Activated CD4-positive, CD25-positive, alpha-beta regulatory T cell treated with anti-CD3 and anti-CD28 coated beads, Interleukin-2, amount 50 U/mL, for 16 hours (primary cell): ENCODE measurements at places on chromosomes 5 and 9.

DNA sequence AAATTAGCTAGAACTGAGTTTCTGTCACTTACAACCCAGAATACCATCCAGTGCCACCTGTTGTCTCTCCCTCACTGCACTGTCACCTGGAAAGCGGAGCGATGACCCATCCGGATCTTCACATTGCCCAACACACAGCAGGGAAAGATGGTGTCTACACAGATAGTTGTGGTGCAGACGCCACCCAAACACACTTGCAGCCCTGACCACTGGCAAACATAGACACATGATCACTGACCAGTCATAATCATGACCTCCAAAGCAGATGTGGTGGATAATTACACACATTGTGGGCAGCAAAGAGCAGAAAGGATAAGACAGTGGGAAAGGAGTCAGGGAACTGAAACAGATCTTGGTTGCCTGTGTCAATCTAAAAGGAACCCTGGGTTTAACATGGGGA lies 64.7 kb downstream of the GABBR2 start:
- no peak for DNase-seq

DNA sequence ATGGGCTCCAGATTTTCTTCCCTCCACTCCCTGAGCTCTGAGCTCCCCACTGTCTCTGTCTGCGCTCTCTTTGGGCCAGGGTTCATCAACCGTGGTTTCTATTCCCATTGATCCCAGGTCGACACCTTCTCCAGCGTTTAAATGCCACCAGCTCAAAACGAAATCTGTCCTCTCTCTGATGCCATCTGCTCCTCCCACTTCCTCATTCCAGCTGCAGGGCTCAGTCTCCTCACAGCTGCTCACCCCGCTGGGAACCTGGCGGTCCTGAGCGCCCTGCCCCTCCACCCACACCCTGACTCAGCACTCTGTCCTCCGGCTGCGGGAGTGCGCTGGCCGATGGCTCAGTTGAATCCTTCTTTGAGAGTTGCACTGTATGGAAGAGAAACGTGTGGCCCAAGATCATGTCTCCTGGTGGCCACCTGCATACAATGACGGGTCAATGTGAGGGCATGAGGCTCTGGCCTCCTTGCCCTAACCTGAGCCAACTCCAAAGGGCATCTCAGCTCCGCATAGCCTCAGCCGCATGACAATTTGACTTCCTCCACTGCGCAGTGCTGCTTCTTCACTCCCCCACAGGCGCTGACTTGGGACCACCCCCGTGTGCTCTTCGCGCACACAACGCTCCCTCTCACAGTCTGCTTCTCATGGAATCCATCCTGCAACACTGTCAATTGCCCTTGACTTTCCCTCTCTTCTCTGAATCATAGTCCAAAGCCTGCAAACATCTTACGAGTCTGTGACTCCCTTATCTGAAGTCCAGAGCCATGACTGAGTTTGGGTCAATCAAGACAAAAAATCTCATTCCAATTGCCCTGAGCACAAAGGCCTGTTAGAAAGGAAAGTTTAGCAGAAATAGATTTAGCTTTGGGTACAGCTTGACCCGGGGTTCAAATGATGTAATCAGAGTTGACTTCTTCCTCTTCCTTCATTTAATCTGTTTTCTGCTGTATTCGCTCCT lies 82.4 kb downstream of the PTCH1 start:
- no peak for DNase-seq

DNA sequence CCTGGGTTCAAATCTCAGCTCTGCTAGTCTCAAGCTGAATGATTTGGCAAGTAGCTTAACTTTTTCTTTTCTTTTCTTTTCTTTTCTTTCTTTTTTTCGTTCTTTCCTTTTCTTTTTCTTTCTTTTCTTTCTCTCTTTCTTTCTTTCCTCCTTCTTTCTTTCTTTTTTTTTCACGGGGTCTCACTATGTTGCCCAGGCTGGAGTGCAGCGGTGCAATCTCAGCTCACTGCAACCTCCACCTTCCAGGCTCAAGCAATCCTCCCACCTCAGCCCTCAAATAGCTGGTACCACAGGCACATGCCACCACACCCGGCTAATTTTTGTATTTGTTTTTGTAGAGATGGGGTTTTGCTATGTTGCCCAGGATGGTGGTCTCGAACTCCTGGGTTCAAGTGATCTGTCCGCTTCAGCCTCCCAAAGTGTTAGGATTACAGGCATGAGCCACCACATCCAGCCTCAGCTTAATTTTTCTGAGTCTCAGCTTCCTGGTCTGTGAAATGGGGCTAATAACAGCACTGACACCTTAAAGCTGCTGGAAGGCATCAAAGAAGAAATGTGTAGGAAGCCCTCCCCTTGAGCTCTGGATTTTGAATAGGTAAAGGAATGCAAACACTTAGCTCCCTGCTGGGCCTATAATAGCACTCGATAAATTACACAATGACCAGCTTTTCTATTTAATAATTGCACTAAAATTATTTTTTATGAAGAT lies 17.5 kb upstream of the PPARGC1B start:
- DNase-seq = no peak

- DNase-seq = no peak
These were observed 4.5 kb downstream of the CCNH start for GRCh38 chr5:87408204-87408603.

DNA sequence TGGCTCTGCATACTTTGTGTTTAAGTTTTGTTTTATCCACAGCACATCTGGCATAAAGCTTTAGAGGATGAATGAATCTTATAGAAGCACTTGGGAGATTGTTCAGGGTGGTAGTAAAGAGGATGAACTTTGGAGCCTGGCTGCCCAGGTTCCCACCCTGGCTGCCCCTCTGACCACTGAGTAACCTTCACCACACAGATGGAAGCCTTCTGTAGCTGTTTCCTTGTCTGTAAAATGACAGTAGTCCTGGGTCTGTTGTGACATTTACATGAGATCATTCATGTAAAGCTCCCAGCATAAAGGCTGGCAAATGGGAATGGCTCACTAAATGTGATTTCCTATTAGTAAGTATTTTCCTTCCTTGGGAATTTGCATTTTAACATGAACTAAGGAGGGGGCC lies 85.7 kb upstream of the FAM169A start:
- no peak for DNase-seq

GRCh38 chr9:36625006-36625615 lies 52.4 kb downstream of the MELK start:
- DNase-seq = no peak

DNA sequence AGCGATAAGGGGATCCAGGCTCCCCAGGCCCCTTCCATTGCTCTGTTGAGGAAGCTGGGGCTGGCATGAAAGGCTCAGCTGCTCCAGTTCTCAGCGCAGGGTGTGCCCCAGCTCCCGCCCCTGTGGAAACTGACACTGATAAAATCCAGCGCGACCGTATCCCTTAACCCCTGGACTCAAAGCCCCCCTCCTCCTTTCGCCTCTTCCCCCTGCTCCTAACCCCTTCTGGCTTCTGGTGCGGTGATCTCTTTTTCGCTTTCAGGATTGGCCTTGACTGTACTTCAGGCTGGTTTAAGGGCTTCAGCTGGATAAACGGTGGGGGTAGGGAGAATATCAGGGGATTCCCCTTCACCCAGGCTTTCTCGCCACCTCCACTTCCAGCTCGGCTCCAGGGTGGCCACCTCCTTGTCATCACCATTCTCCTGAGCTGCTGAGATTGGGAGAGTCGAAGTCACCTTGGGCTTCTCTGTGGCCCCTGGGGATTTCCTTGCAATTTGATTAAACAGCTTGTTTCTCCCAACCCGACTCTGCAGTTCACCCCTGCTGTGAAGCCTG lies 843 bp downstream of the BSPRY start:
- DNase-seq = no peak

DNA sequence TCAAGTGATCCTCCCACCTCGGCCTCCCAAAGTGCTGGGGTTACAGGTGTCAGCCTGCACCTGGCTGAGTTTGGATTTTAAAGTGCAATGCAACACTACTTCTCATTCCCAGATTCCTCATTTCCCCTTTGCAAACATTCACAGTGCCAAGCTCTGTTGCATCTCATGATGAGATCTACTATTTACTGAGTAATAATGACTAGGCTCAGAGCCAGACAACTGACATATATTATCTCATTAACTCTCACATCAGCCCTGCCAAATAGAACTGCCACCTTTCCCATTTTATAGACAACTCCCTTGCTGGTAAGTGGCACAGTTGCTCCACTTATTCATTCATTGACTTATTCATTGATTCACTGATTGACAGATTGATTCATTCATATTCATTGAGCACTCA lies 7.0 kb downstream of the PDE6A start:
- no peak for DNase-seq

- DNase-seq = no peak
These were observed 329 bp downstream of the CDC23 start for GRCh38 chr5:138212828-138213160.

DNA sequence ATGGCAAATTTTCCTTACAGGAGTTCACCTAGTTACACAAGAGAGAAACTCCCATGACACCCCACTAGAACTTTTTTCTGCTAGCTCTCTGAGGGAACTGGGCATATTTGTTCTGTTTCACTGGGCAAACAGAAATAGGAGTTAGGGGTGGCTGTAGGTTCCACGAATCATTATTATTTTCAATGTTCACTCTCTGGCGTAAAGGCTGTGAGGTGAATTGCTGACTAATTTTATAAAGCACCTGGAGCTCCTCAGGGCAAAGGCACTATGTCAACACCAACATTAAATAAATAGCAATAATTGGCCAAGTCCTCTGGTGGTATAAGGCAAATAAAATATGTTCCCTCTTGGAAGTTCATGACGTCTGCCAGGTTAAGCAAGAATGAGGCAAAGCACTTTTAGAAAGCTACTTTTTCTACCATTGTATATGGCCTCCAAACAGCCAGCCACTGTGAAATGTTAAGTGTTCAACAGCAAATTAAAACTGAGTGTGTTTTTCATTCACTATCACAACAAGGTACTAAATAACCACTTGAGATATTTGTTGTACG lies 344.6 kb downstream of the PDE4D start:
- DNase-seq = no peak
